GOT3 (cell line): ENCODE measurements at places on chromosomes 12 and 14.

GRCh38 chr12:1768615-1769014 is 51.8 kb upstream of the LRTM2 start:
- no peak for DNase-seq

- DNase-seq, result no peak
These were observed 1.0 kb upstream of the NR4A1 start for GRCh38 chr12:52050116-52050757.

- no peak for DNase-seq
These were observed 380.1 kb upstream of the TMEM132C start for GRCh38 chr12:127886827-127887226.

GRCh38 chr12:15545334-15545733 is 223.0 kb downstream of the PTPRO start:
- DNase-seq, result no peak

DNA sequence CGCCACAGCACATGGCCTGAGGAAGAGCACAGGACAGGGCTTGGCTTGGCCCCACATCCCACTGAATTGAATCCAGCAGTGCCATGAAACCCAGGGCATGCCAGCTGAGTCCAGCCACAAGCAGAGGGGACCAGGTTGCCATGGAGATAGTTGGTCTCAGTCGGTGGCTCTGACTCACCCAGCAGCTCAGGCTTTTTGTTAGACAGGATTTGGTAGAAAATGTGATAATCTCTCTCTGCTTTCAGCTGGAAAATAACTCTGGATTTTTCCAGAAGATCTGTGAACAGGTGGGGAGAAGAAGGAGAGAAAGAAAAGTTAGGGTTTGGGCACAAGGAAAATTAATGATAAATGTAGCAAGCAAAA is 4.8 kb downstream of the MYH7 start:
- no peak for DNase-seq

GRCh38 chr14:37089410-37089809 is 83.0 kb downstream of the SLC25A21 start:
- DNase-seq, result no peak

GRCh38 chr14:90060312-90060964 is 1.4 kb upstream of the KCNK13 start:
- no peak for DNase-seq

DNA sequence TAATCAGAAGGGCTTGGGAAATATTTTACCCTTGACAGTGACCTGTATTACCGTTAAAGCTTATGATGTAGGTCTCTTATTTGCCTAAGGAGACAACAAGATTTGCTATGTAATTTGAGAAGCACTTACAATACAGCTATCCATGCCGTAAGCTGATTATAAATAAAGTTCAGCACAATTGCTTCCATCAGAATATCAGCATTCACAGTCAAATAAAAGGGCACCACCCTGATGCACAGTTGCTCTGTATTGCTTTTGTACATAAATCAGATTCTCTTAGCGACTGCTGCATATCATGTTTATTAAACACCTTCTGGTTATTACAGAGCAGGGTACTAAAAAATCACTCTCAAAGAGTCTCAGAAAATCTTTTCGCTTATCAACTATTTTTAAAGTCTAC is 67.3 kb upstream of the VRK1 start:
- DNase-seq, result no peak

- no peak for DNase-seq
These were observed 74.6 kb upstream of the CDKN3 start for GRCh38 chr14:54322246-54322645.

DNA sequence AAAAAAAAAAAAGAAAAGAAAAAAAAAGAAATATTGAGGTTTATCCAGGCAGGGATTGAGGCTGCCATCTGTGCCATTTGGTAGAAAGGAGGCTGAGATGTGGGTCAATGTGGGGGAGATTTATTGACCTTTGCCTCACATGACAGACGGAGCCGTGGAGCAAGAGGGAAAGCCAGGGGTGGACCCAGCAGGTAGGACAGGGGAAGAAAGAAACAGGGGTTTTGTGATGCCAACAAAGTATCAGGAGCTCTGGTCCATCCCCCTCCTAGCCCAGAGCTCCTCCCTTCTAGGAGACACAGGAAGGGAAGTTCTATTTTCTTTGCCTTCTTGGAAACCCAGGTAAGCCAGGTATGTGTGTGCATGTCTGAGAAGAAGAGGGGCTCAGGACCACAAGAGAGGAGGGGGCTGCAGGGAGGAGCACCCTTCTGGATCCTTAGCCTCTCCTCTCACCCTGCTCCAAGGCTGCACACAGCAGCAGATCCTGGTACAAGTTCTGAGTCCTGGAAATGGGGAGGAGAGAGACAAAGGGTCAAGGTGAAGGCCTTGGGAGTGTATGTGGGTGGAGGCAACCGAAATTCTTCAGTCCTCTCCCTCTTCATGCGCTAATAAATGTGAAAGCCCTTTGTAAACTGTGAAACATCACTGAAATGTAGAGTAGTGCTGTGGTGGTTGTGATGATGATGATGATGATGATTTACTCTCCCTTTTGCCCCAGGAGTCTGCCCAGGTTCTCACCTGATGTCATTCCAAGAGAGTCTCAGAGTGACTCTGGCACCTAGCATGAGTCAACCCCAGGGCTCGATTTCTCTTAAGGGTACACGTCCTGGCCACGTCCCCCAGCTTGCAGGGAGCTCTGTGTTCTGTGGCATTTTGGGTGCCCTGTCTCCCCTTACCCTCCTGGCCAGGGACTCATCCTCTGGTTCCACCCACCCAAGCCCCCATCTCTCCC is 26.3 kb downstream of the ZFP36L1 start:
- no peak for DNase-seq

GRCh38 chr12:129073157-129073915 is 220.1 kb downstream of the GLT1D1 start:
- no peak for DNase-seq

- DNase-seq, result no peak
These were observed 37.6 kb downstream of the DCP1B start for GRCh38 chr12:1966561-1967226.

GRCh38 chr12:98464190-98464589 is 51.2 kb upstream of the TMPO start:
- no peak for DNase-seq

DNA sequence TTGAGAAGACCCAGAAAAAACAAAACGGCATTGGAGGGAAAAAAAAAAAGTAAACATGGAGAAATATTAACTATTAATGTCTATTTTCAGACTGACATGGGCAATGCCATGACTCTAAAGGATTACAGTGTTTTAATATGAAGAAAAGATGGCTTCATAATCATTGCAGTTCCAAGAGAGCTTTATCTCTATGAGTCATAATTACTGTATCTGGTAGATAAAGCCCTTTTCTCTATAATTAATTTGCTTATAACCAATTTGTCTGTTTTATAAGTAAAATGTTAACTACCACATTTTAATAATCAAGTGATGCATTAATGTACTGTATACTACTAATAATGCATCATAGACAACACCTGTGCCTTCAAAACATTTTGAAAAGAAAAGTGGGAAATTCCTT is 59.7 kb downstream of the CLIP1 start:
- no peak for DNase-seq

- no peak for DNase-seq
These were observed 164.6 kb downstream of the MSRB3 start for GRCh38 chr12:65443038-65443437.

GRCh38 chr12:26939953-26940352 is 1.7 kb downstream of the FGFR1OP2 start:
- no peak for DNase-seq

DNA sequence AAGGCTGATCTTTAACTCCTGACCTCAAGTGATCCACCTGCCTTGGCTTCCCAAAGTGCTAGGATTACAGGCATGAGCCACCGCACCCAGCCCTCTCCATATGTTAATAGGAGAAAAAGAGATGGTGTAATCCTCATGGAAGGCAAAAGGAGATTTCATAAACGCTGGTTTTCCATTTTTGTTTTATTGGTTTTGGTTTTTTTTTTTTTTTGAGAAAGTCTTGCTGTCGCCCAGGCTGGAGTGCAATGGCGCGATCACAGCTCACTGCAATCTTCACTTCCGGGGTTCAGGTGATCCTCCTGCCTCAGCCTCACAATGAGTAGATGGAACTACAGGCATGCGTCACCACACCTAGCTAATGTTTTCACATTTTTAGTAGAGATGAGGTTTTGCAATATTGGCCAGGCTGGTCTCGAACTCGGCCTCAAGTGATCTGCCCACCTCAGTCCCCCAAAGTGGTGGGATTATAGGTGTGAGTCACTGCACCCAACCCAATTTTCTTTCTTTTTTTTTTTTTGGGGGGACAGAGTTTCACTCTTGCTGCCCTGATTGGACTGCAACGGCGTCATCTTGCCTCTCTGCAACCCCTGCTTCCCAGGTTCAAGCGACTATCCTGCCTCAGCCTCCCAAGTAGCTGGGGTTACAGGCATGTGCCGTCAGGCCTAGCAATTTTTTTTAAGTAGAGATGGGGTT is 8.1 kb downstream of the PTGES3 start:
- no peak for DNase-seq

DNA sequence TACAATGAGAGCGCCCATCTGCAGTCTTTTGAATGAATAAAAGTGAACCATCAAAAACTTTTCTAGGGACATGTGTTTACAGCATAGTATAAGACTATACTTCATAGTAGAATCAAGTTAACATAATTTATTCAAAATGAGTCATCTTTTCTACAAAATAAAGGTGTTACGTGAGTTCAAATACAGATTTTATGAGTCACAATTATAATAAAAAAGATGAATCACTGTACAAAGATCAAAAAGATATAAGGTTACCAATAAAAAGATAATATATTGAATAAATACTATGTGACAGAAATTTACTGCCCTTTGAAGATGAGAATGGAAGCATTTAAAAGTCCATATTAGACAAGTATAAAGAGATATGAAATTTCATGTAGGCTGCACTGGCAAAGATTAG is 2.8 kb downstream of the MBIP start:
- no peak for DNase-seq

DNA sequence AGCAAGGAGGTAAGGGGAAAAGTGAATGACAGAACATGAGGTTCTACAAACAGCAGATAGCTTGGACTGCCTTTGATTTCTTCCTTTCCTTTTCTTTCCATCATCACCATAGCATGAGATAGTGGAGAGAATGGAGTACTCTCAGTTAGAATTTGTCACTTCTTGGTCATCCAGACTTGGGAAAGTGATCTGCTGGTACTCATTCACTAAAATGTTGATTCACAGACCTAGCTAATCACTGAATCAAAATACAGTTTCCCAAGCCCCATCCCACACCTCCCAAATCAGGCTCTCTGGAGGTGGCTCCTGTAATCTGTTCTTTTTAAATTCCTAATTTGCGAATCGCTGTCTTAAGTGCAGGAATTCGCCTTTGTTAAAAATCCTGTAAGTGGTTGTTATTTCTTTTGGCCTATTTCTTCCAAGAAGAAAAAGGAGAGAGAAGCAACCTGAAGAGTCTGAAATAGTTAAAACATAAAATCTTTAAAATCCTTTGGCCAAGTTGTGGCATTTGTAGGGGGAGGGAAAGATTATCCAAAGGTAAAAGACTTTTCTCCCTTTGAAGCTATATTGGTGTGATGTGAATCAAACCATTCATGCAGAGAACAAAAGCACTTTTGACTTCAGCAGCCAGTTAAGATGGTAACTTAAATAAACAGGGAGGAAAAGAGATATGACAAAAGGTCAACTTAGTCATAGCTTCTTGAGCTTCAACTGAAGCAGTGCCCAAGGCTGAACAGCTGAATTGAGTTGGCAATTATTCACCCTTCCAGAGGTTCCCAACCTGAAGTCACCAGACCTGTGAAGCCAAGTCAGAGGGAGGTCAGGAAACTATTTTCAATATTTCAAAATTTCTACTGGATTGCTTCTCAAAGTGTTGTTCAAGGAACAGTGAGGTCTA is 255.1 kb upstream of the KRR1 start:
- no peak for DNase-seq

DNA sequence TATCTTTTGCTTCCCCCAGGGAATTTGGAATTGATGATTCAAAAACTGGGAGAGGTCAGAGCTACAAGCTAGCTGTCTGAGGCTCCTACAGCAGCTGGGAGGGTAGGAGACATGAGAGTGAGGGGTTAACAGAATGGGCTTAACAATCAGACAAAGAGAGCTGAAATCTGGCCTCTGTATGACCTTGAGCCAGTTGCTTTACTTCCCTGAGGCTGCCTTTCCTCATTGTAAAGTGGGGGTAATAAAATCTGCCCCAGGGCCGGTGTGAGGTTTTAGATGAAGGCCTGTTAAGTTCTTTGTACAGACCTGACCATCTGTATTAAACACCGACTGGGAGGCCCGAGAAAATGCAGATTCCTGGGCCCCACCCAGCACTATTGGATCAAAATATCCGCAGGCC is 164.3 kb upstream of the NOS1 start:
- no peak for DNase-seq

DNA sequence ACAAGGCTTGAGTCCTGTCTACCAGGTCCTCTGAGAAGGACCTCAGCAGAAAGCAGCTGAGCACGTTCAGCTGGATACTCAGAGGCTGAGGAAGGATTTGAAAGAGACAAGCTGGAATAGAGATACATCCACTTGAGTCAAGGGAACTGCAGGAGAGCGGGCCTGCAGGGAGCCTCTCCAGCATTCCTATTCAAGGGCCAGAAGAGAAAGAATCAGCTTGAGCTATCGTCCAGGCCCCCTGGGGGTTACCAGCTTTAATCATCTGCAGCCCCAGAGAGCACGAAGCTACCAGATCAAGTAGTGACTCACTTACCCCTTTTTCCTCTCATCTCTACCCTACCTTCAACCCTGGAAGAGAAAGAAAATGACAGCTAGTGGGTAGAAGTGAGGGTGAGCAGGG is 80.9 kb downstream of the NDUFA12 start:
- DNase-seq, result no peak

DNA sequence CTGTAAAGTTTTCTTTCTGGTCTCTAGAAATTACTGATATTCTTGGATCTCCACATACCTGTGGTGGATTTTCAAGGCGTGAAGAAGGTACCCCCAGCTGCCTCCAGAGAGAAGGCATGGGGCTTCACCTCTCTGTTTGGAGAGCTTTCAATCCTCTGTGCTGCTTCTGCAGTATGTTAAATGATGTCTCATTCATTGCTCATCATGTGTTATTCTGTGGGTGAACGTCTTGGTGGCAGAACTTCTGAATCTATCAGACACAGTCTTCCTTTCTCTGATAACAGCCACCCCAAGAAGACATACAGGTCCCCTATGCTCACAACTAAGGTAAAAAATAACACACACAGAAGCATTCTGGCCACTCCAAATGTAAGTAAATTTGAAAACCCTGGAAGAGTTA is 221.3 kb upstream of the TMEM260 start:
- no peak for DNase-seq

DNA sequence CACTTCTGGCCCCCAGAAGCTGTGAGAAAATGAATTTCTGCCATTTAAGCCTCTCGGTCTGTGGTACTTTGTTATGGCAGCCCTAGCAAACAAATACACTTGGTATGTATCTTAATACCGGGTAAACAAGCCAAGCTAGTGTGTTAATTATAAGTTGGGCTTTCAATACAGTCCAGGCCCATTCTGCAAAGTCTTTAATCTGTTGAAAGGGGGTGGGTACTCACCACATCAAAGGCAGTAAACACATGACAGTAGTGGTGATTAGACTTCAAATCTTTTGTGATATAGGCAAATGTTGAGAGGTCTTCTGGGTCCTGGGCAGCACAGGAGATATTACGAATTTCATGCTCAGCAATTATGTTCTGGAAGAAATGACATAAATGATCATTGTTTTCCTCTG is 127.7 kb downstream of the APAF1 start:
- no peak for DNase-seq
